ENCODE measurements at places on chromosomes 11 and 22.
A peak's percentile ranks its signal among the peaks of the same experiment; 100 is the strongest.

GRCh38 chr11:119041821-119042514 lies 11.3 kb upstream of the SLC37A4 start:
- no peak for DNase-seq

DNA sequence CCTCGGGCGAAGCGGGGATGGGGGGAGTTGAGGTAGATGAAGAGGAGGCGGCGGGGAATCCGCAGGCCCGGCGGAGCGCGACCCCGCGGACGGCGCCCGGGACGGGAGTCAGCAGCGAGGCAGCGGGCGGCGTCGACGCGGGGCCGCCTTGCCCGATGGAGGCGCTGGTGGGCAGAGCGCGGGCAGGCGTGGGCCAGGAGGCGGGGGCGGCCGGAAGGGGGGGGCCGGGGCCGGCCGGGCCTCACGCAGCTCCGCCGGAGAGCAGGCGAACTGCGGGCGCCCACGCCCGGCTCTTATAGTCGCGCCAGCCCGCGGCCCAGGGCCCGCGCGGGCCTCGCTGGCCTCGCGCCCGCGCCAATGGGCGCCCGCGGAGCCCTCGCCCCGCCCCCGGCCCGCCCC lies at the start of gene IGF2:
Gene IGF2, minus strand, starts transcription at position 267 of the 399 bp plus-strand sequence. CDS start 3,866 bp downstream, outside the sequence.
- DNase-seq: no peak

GRCh38 chr11:114316980-114317786 lies 21.0 kb downstream of the NNMT start:
- DNase-seq: no peak

- peak; percentile 85 for DNase-seq
Observed at GRCh38 chr11:120633616-120634393, 122.3 kb downstream of the GRIK4 start.

DNA sequence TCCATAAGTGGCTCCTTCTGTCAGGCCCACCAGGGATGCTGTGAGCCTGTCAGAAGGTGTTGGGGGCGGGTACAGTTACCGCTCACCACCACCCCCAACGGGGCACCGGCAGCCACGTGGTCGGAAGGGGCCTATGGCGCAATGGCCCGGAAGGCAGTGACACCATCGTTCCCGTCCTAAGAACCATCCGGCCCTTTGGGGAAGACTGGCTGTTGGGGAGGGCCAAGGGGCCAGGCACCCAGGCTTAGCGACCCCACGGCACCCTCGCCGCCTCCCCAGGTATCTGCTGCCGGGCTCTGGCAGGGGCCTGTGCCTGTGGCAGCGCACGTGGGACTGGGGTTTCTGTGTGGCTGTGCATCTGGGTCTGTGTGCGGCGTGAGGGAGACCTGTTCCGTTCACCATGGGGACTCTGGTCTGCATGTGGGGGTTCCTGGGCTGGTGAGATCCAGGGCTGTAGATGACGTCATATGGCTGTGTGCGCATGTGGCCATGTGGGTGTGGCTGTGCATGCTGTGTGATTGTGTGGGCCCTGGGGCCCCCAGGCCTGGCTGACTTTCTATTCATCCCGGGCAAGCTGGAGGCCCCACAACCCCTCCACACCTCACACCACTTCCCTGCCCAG lies 717 bp downstream of the OSM start:
- DNase-seq: no peak

DNA sequence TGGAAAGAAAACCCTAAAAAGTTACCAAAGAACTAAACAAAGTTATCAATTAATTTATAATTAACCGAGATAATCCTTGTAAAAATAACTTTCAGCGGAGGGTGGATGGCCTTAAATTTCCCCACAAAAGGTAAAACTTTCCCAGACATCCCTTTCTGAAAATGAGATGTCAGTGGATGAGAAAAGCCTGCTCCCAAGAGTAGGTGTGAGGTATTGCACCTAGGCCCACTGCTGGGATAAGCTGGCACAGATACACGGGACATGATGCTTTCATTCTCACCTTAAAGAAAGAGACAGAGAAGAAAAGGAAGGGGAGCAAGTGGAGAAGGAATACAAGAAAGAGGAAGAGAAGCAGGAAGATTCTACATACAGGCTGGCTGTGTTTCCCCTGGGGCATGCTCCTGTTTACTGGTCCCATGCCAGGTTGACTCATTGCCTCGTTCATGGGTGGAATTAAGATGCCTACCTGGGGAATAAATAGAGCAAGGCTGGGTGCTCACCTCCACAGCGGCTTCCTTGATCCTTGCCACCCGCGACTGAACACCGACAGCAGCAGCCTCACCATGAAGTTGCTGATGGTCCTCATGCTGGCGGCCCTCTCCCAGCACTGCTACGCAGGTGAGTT lies at the start of gene SCGB2A2:
Gene SCGB2A2, plus strand, starts transcription at position 505 of the 625 bp plus-strand sequence. Its CDS starts 59 bp downstream, at position 564.
- DNase-seq: peak; percentile 10

DNA sequence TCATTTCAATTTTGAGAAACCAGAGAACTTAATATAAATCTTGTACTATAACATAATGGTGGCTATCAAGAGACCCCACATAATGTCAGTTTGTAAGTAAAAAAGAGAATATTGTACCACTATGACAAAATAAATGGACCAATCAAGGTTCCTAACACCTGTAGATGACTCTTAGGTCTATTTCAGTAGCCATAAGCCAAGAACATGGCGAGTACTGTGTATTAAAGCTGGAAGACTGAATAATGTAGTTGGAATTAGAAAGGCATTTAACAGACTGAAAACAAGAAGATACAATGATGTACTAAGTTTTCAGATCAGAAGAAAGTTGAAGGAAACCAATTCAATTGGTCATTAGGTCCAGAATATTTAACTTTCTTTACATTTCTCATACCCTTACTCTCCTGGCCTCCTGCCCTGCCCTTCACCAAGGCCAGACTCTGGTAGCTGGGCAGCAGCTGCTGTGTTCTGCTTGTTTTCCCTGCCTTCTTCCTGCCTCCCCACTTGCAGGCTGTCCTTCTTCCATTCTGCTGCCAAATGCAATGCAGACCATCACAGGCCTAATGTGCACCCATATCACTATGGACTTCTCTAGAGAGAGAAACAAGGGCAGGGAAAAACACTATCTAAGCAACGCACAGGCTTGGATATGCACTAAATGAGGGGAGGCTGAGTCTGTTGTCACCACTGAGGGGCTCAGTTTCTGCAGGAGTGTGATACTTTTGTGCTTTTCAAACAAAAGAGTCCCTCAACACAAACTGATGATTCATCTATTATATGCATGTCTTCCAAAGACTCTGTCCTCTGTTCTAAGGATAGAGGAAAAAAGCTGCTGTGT lies 60.1 kb downstream of the RAB30 start:
- no peak for DNase-seq

DNA sequence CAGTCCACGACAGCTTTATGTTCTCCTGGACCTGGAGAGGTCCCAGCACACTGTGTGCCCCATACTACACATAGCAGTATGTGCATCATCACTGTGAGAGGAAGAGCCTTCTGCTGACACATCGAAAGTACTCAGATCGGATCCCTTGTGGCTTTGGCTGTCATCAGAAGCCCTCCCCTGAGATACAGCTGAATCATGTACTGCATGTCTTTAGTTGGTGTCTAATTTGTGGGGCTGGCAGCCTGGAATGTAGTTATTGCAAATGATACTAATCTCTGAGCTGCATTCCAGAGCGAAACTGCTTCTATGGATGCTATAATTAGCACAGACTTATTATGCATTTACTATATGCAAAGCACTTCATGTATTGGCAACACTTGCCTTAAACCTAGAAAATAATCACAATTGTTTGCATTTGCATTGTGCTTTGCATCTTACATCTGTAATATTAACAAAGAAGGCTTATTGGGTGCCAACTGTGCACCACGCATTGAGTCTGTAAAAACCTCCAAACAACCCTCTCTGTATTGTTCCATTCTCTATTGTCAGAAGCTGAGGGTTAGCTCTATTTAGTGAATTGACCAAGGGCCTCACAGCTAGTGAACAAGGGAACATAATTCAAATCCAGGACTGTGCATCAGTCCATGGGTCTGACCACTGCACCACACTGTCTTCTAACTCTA lies 89.2 kb upstream of the CRTAM start:
- DNase-seq: no peak

GRCh38 chr11:10751581-10751940 lies 515 bp downstream of the CTR9 start:
- DNase-seq: no peak

DNA sequence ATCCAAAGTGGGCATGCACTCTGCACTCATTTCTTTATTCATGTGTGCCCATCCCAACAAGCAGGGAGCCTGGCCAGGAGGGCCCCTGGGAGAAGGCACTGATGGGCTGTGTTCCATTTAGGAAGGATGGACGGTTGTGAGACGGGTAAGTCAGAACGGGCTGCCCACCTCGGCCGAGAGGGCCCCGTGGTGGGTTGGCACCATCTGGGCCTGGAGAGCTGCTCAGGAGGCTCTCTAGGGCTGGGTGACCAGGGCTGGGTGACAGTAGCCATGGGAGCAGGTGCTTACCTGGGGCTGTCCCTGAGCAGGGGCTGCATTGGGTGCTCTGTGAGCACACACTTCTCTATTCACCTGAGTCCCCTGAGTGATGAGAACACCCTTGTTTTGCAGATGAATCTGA lies 129.3 kb upstream of the B3GAT1 start:
- DNase-seq: no peak

DNA sequence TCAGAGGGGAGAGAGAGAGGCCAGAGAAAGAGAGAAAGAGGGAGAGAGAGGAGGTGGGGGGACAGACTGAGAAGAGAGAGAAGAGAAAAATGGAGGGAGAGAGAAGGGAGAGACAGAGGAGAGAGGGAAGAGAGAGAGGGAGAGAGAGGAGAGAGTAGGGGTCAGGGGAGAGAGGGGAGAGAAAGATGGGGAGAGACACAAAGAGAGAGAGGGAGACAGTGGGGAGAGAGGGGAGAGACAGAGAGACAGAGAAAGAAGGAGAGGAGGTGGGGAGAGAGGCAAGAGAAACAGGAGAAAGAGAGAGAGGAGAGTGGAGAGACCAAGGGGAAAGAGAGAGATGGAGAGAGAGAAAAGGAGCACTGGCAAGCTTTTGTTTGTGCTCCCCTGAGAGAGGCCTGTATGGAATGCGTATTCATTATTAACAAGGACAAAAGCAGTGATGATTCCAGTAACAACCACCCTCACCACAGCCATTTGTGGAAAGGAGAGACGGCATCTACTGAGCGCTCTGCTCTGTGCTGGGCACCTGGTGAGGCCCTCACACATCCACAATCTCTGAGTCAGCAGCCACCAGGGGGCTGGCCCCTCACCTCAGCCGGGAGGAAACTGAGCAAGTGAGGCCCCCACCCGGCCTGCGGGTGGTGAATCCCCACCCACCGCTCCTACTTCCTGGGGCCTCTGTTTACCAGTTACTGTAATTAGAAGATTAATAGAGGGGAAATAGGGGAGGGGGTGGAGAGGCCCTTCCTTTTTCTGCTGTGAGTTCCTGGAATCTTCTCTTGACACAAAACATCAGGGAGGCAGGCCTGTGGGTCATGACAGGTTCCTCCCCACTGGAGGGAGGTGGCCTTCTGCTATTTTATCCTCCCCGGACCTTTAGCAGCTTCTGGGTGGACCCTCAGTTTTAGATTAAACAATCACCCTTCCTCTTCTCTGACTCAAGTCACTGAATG lies 14.6 kb upstream of the MIAT start:
- DNase-seq: peak; percentile 71

- DNase-seq: no peak
Observed at GRCh38 chr11:37710031-37710430, 1112.0 kb upstream of the RAG2 start.

Measured in mesendoderm (in vitro differentiated cells).